Common myeloid progenitor, CD34-positive (primary cell): ENCODE measurements at places on chromosomes 6 and 20.

DNA sequence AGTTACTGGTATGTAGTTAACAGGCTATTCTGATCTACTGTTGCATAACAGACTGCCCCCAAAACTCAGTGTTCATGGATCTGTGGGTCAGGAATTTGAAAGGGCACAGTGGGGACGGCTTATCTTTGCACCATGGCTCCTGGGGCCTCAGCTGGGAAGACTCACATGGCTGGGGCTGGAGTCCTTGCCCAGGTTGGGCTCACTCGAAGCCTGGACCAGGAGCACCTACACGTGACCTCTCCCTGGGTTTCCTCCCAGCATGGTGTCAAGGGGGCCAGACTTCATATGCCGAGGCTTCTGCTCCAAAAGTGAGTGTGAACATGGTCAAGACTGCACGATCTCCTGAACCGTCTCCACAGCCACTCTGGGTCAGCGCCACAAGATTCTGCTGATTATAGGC, 11.7 kb downstream of the SYNDIG1 start:
- DNase-seq = no peak

DNA sequence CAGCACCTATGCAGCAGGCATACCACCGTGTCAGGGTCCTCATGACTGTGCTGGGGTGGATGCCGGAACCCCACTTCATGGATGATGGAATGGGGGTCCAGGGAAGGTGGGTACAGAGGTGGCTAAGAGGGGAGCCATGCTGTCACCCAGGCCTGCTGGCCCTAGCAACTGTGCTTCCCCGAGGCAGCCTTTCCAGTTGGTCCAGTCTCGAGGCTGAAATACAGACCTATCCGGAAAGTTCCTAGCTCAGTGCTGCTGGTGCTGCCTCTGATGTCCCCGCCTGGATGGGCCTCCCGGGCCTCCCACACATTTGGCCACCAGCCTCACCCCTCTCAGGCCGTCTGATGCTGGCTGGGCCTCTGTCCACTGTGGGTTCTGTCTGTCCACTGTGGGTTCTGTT, 17.4 kb downstream of the SIRPA start:
- DNase-seq = no peak

- no peak for DNase-seq
Observed at GRCh38 chr6:53578371-53578770, 33.5 kb upstream of the GCLC start.

GRCh38 chr6:111474771-111475170, 8.2 kb downstream of the REV3L start:
- DNase-seq = no peak

- DNase-seq = no peak
Observed at GRCh38 chr20:45317826-45318225, 9.7 kb upstream of the MATN4 start.

- DNase-seq = no peak
Observed at GRCh38 chr20:16392346-16392745, 180.9 kb downstream of the KIF16B start.

- no peak for DNase-seq
Observed at GRCh38 chr6:167567142-167568033, 242.5 kb downstream of the TTLL2 start.

DNA sequence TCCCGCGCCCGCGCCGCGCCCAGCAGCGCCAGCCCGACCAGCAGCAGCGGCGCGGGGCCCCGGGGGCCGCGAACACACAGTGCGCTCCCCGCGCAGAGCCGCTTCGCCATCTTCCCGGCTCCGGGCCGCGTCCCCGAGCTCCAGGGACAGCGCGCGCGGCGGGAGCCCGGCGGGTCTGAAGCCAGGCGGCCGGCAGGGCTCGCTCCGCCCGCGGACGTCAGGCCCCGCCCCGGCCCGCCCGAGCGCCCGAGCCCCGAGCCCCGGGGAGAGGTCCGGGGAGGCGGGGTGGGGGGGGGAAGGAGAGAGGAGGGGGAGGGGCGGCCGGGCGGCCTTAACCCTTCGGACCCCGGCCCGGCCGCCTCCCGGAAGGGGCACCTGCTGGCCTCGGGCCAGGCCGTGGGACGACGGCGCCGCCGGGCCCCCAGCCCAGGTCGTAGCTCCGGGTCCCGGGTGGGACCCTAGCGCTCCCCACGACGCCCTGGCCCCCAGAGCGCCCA, at the start of gene LAMA5:
LAMA5 (minus strand) TSS at position 177 of the 497 bp plus-strand sequence; CDS start at position 110, 67 bp downstream.
- DNase-seq = no peak

GRCh38 chr6:72720464-72720863, 98.6 kb downstream of the KCNQ5 start:
- DNase-seq = no peak

GRCh38 chr6:110534731-110535492, 58.5 kb upstream of the SLC22A16 start:
- no peak for DNase-seq

GRCh38 chr6:95227351-95227750, 350.0 kb upstream of the MANEA start:
- no peak for DNase-seq

DNA sequence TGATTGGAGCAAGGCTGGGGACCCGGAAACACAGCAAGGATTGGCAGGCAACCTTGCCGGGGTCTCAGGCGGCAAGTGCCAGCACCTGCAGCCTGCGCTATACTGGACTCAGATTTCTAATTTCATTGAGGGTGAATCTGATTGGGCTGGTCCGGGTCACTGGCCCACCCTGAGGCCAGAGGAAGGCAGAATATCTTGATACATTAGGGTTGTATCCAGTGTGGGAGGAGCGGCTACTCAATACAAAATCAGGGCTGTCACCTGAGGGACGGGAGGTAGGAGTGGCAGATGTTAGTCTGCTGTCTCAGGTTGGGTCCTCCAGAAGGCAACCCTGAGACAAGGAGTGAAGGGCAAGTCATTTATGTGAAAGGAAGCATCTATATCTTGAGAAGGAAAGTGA, 40.7 kb downstream of the BFSP1 start:
- no peak for DNase-seq

DNA sequence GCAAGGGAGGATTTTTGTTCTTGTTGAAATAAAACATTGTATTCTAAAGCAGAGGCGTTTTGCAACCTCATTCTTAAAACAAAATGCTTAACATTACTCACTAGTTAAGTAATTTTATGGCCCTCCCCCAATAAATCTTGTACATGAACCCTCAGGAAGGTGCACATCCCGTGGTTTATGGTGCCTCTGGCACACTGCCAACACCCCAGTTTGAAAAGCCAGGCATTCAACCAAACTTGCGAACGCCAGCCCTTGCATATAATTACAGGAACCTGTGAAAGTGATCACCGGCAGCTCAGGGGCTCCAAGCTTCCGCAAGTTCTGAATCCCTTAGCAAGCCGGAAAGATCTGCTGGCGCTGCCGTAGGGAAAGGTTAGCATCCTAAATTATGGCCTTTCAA, 1109.0 kb upstream of the FLRT3 start:
- peak; percentile 33 for DNase-seq

GRCh38 chr6:168037856-168038255, 40.4 kb downstream of the KIF25 start:
- DNase-seq = no peak

DNA sequence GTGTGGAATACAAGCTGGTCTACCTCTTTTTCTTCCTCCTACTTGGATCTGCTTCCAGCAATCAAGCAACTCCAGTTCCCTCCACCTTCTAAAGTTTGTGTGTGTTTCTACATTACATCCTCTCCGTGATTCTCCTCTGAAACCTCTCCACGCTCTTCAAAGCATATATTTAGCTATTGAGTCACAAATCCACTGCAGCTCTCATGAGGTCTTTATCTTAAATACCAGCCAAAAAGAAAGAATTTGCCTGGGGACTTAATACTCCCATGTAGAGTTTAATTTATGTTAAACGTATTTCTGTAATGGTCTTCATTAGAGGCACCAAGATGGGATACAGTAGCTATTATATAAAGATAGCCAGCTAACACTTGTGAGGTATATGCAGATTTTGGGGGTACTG, 78.7 kb downstream of the FOXC1 start:
- DNase-seq = no peak

DNA sequence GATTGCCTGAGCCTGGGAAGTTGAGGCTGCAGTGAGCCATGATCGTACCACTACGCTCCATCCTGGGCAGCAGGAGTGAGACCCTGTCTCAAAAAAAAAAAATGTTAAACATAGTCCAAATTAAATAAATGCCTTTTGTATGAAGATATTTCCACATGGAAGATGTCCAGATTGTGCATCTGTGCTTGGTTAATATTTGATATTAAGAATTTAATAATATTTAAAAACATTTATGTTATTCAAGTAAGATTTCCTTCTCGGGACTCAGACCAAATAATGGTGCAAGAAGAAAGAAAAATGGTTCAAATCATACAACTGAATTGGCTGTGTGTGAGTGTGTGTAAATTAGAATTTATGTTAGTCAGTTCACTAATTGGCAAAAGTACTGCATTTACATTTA, 202.5 kb downstream of the TBC1D7 start:
- DNase-seq = no peak

GRCh38 chr6:24274441-24275083, 83.3 kb downstream of the DCDC2 start:
- DNase-seq = peak; percentile 30

DNA sequence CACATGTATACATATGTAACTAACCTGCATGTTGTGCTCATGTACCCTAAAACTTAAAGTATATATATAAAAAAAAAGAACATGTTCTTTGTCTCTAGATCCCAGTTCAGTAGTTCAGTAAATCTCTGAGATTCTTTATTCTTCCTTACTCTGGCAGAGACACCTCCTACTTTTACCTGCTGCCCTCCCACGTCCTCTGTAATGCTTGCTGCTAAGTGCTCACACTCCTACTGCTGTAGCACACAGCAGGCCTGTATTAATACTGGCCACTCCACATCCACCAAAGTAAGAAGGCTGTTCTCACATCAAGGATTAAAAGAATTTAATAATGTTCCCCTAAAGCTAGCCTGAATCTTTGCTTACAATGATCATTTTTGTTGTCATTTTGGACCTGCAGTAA, 648.4 kb upstream of the EYS start:
- DNase-seq = no peak

DNA sequence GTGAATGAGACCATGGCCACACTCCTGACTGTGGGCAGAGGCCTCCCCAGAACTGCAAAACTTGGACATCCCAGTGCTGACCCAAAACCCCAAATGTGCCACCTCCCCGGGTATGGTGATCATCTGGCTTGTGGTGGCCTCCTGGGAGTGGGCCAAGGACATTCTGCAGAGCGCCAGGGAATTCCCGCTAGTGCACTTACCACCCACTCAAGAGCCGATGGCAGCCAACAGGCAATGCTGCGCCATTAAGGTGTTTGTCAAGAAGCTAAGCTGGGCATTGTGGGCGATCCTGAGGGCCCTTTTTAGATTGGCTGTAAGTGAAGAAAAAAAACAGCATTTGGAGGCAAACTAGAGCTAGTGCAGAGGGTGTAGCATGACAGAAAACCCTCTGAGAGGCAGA, 9.4 kb downstream of the MMP24 start:
- DNase-seq = no peak

- DNase-seq = no peak
Observed at GRCh38 chr6:21078497-21078896, 515.1 kb upstream of the SOX4 start.

- DNase-seq = no peak
Observed at GRCh38 chr6:167764215-167764614, 62.5 kb upstream of the AFDN start.

DNA sequence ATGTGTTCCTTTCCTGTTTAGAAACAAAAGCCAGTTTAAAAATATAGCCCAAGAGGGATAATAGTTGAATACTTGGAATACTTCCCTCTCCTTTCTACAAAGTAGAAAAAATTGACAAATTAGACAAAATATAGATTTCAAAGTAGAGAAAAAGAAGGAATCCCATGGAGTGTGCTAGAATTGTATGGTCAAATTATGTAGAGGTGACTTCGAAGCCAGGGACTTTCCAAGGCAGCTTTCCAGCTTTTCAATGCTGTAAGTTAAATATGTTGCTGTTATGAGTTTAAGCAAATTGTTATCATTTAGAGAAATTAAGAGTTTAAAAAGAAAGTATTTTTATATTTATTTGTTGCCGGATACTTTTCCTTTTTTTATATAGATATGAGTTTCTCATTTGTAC, 415.5 kb upstream of the OPRM1 start:
- DNase-seq = no peak

DNA sequence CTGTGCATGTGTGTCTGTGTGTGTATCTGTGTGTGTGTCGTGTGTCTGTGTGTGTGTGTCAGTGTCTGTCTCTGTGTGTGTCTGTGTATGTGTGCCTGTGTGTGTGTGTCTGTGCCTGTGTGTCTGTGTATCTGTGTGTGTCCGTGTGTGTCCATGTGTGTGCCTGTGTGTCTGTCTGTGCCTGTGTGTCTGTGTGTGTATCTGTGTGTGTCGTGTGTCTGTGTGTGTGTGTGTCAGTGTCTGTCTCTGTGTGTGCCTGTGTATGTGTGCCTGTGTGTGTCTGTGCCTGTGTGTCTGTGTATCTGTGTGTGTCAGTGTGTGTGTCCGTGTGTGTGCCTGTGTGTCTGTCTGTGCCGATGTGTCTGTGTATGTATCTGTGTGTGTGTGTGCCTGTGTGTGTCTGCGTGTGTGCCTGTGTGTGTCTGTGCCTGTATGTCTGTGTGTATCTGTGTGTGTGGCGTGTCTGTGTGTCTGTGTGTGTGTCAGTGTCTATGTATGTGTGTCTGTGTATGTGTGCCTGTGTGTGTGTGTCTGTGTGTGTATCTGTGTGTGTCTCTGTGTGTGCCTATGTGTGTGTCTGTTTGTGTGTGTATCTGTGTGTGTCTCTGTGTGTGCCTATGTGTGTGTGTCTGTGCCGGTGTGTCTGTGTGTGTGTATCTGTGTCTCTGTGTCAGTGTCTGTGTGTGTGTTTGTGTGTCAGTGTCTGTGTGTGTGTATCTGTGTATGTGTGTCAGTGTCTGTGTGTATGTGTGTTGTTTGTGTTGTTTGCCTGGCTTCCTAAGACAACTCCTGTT, 11.6 kb downstream of the SNPH start:
- DNase-seq = no peak

GRCh38 chr6:126531840-126532239, 191.9 kb downstream of the CENPW start:
- no peak for DNase-seq

DNA sequence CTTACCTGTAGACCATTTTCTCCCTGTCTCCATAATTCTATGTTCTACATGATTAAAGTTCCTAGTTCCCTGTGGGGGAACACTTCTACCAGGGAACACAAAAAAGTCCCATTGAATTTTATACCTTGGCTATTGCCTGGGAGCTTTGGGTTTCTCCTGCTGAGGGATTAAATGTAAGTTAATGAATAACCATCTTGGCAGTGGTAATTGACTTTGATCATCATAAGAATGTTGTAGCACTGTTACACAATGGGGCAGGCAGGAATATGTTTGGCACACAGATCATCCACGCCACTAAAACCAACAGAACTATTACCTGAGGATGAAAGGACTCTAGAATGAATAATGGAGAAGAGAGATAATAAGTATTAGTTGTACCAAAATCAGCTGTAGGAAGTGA, 1106.2 kb upstream of the GJE1 start:
- DNase-seq = no peak

GRCh38 chr6:44851176-44851575, 463.7 kb downstream of the CDC5L start:
- DNase-seq = no peak

- DNase-seq = no peak
Observed at GRCh38 chr6:159193923-159194322, 24.7 kb downstream of the FNDC1 start.
